ENCODE measurements at places on chromosomes 5 and 9.

DNA sequence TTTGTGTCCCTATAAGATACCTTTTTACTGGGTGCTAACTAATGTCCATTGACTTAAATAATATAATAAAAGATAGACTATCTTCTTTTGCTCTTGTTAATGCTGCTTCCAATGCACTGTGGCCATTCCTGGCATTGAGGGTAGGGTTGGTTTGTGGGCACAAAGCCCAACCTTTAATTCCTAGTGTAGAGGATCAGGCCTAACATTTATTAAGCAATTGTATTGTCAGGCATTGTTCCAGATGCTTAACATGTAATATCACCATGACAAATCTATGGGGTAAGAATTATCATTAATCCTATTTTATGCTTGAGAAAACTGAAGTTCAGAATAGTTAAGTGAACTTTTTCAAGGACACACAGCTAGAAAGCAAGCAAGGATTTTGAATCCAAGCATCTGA is 60.4 kb upstream of the GPBP1 start:
- DNase-seq = no peak

DNA sequence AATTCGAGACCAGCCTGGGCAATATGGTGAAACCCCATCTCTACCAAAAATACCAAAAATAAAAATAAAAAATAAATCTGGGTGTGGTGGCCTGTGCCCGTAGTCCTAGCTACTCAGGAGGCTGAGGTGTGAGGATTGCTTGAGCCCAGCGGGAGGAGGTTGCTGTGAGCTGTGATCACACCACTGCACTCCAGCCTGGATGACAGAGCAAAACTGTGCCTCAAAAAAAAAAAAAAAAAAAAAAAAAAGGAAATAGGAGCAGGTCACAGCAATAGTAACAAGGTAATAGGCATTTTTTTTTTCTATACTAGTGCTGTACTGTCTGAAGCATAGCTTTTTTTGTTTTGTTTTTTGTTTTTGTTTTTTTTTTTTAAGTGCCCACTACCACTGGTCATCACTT is 5.8 kb downstream of the LRRC70 start:
- DNase-seq = no peak

- no peak for DNase-seq
Measured at GRCh38 chr5:22050931-22051330, 802.2 kb downstream of the CDH12 start.

- no peak for DNase-seq
Measured at GRCh38 chr9:112404508-112404932, 24.6 kb downstream of the HSDL2 start.

GRCh38 chr9:89425921-89426383 is 72.0 kb downstream of the SEMA4D start:
- DNase-seq = no peak

DNA sequence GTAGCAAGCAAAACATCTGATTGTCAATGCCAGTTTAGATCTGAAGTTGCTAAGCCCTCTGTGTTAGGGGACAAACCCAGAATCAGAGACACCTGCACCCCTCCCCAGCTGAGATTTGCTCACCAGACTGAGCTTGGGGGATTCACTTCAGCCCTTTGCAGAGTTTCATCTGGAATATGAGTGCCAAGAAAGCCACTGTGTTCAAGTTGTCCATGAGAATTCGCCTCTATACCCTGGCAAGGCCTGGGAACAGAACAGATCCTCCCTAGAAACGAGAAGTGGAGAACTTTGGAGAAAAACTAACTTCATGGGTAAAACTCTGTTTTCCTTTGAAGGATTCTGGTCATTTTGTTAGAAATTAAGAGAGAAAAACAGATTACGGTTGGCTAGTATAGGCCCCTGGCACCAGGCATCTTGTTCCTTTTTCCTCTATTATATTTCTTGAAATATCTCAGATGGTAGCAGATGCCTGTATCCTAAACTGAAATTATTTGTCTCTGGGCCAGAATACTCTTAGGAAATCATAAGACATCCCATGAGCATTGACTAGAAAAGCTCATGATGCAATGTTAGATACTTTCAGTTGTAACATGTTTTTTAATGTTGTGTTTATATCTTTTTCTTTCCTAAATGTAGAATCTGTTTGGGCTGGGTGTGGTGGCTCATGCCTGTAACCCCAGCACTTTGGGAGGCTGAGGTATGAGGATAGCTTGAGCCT is 64.4 kb downstream of the SNX18 start:
- DNase-seq = no peak

DNA sequence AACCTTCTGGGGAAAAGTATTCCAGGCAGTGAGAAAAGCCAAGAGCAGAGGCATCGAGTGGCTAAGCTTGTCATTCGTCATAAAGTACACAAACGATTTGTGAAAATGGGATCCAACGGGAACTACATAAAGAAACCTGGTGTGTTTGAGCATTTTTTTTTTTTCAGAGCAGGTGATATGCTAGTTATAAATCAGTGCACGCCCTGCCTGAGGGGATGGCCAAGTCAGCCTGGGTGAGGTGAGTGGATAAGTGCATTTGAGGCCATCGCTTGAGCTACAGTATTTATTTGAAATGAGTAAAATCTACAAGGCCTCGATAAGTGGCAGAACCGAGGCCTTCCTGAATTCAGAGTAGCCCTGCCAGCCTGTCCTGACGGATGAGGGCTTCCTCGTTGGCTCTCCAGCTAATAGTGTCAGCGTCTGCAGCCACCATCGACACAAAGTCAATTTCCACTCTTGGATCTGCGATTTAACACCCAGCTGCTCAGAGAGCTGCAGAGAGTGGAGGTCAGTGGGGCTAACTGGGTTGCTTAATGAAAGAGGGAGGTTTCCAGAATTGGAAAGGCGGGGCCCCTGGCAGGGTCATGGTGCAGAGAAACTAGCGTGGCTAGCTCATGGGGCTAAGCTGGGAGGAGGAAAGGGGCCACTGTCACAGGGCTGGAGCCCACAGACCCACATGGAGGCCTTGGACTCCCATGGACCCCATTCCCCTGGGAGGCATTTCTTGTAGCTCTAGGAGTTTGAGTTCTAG is 27.3 kb downstream of the PPARGC1B start:
- DNase-seq = no peak

Data from esophagus squamous epithelium (tissue), 5 donors.